ENCODE measurements at places on chromosomes 7 and 10. TPM values are rescaled to one million over a fixed set of nuclear protein-coding genes. Genes with fewer than 3 reads are reported as not detected.
A peak's percentile ranks its signal among the peaks of the same experiment; 100 is the strongest.

- DNase-seq, result no peak
- H3K36me3 ChIP-seq, result no peaks in the 10 kb centered on the region
- H3K4me3 ChIP-seq, result no peak overlapping the region
These were observed 93.2 kb downstream of the ZNF22 start for GRCh38 chr10:45093945-45094344.

Gene TAF6
- 72.9 TPM for total RNA-seq

- no peaks in the 10 kb centered on the region for H3K36me3 ChIP-seq
- DNase-seq, result no peak
- H3K4me1 ChIP-seq, result peaks cover 6% of the 10 kb centered on the region
- H3K27me3 ChIP-seq, result no peaks in the 10 kb centered on the region
These were observed 35.3 kb downstream of the INPP5F start for GRCh38 chr10:119761106-119761505.

DNA sequence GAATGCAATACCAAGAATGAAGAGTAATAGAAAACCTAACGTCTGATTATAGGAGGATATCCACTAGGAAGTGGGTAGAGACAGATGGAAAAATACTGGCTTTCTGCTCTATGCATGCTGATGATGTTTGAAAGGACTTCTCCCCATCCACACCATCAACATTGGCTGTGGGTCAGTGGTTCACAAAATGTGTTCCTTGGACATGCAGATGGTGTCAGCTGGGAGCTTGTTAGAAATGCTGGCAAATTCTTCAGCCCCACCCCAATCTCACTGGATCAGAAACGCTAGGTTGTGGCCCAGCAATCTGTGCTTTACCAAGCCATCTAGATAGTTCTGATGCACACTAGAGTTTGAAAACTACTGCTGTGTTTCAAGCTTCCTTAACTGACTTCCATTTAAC lies 164.1 kb downstream of the PPP1R17 start:
- DNase-seq, result no peak
- no peaks in the 10 kb centered on the region for H3K36me3 ChIP-seq
- H3K4me1 ChIP-seq, result no peaks in the 10 kb centered on the region
- no peaks in the 10 kb centered on the region for H3K27me3 ChIP-seq

GRCh38 chr10:18400201-18400905 lies 251.0 kb downstream of the NSUN6 start:
- DNase-seq, result no peak
- no peaks in the 10 kb centered on the region for H3K4me1 ChIP-seq
- no peak overlapping the region for H3K27ac ChIP-seq
- H3K36me3 ChIP-seq, result no peaks in the 10 kb centered on the region
- peaks cover 7% of the 10 kb centered on the region for H3K27me3 ChIP-seq

Gene SCART1
- total RNA-seq, result 1.5 TPM

GRCh38 chr10:128568041-128568440 lies 441.8 kb upstream of the MKI67 start:
- H3K4me3 ChIP-seq, result no peak overlapping the region
- no peaks in the 10 kb centered on the region for H3K4me1 ChIP-seq
- no peaks in the 10 kb centered on the region for H3K36me3 ChIP-seq
- H3K27ac ChIP-seq, result no peak overlapping the region

DNA sequence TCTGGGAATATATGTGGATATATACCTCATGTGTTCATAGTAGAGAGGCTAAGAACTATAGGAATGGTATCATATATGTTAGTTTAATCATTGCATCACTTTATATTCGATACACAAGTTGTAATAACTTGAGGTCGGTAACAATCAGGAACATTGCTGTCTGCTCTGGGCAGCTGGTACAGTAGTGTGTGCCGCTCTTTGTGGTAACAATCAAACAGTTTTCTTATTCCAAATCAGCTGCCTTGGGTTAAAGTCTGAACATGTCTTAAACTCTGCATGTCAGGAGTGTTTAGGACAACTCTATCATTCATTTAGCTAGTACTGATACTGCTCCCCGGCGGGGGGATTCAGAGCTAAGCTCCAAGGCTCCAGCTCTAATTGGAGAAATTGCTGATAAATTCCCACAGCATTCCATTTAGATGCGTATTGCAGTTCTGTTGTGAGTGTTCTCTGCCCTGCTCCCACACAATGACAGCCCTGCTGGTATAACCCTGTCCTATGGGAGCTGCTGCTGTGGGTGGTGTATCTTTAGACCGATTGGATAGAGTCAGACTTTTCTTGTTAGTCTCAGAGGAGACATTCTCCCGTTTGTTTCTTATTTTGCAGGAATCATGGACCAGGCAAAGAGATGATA lies 707.5 kb upstream of the FZD8 start:
- DNase-seq, result no peak
- H3K4me1 ChIP-seq, result no peaks in the 10 kb centered on the region
- no peak overlapping the region for H3K27ac ChIP-seq
- H3K36me3 ChIP-seq, result no peaks in the 10 kb centered on the region

Gene CALN1
- total RNA-seq, result not detected

GRCh38 chr10:100828738-100829096 lies 83.3 kb downstream of the PAX2 start:
- H3K36me3 ChIP-seq, result no peaks in the 10 kb centered on the region
- H3K4me3 ChIP-seq, result peak overlapping the region; percentile 70
- peaks cover 82% of the 10 kb centered on the region for H3K27me3 ChIP-seq
- DNase-seq, result no peak
- no peak overlapping the region for H3K27ac ChIP-seq
- H3K4me1 ChIP-seq, result peaks cover 11% of the 10 kb centered on the region

Gene NPTX2
- total RNA-seq, result 0.08 TPM

Gene MKRN1
- total RNA-seq, result 61.7 TPM

Gene CALHM1
- total RNA-seq, result not detected

DNA sequence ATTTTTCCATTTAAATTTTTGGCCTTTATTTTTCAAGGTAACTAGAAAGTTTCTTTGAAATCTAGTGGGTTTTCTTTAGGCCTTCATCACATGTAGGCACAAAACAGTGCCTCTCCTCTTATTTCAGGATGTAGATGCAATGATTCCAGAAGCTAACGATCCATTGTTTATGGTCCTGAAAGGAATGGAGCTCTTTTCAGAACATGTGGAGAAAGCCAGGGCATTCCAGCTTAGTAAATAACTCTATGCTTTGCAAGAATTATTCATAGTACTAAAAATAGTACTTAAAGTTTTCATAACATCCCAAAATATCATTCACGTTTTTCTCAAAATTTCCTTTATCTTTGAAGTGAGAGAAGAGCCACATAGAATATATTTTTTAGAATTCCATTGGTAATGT lies 91.3 kb downstream of the DYNC1I1 start:
- no peak overlapping the region for H3K27ac ChIP-seq
- no peak overlapping the region for H3K4me3 ChIP-seq
- H3K4me1 ChIP-seq, result no peaks in the 10 kb centered on the region

- H3K4me3 ChIP-seq, result no peak overlapping the region
- H3K4me1 ChIP-seq, result peaks cover 49% of the 10 kb centered on the region
- peaks cover 84% of the 10 kb centered on the region for H3K27me3 ChIP-seq
These were observed 1.6 kb upstream of the NKX2-3 start for GRCh38 chr10:99531026-99531695.

- no peaks in the 10 kb centered on the region for H3K36me3 ChIP-seq
- H3K27me3 ChIP-seq, result peaks cover 9% of the 10 kb centered on the region
- no peaks in the 10 kb centered on the region for H3K4me1 ChIP-seq
- DNase-seq, result no peak
These were observed 44.0 kb downstream of the LAMB1 start for GRCh38 chr7:107958764-107959526.

- no peak for DNase-seq
- no peaks in the 10 kb centered on the region for H3K27me3 ChIP-seq
- peaks cover 16% of the 10 kb centered on the region for H3K36me3 ChIP-seq
- peak overlapping the region; percentile 84 for H3K4me3 ChIP-seq
- H3K27ac ChIP-seq, result peak overlapping the region; percentile 94
These were observed 37.4 kb downstream of the ZNRF2 start for GRCh38 chr7:30321882-30322192.

- H3K36me3 ChIP-seq, result peaks cover 15% of the 10 kb centered on the region
- no peak overlapping the region for H3K4me3 ChIP-seq
- no peaks in the 10 kb centered on the region for H3K4me1 ChIP-seq
- no peak overlapping the region for H3K27ac ChIP-seq
- H3K27me3 ChIP-seq, result peaks cover 2% of the 10 kb centered on the region
These were observed 67.2 kb downstream of the ATAD1 start for GRCh38 chr10:87750817-87751216.

- no peak for DNase-seq
- peaks cover 2% of the 10 kb centered on the region for H3K36me3 ChIP-seq
- H3K27ac ChIP-seq, result no peak overlapping the region
- no peaks in the 10 kb centered on the region for H3K27me3 ChIP-seq
- H3K4me3 ChIP-seq, result no peak overlapping the region
These were observed 75.4 kb downstream of the RABGEF1 start for GRCh38 chr7:66815951-66816350.

- H3K4me3 ChIP-seq, result no peak overlapping the region
- H3K4me1 ChIP-seq, result no peaks in the 10 kb centered on the region
- no peak for DNase-seq
- H3K27ac ChIP-seq, result no peak overlapping the region
- no peaks in the 10 kb centered on the region for H3K36me3 ChIP-seq
- peaks cover 2% of the 10 kb centered on the region for H3K27me3 ChIP-seq
These were observed 59.9 kb downstream of the MKX start for GRCh38 chr10:27685681-27686080.

DNA sequence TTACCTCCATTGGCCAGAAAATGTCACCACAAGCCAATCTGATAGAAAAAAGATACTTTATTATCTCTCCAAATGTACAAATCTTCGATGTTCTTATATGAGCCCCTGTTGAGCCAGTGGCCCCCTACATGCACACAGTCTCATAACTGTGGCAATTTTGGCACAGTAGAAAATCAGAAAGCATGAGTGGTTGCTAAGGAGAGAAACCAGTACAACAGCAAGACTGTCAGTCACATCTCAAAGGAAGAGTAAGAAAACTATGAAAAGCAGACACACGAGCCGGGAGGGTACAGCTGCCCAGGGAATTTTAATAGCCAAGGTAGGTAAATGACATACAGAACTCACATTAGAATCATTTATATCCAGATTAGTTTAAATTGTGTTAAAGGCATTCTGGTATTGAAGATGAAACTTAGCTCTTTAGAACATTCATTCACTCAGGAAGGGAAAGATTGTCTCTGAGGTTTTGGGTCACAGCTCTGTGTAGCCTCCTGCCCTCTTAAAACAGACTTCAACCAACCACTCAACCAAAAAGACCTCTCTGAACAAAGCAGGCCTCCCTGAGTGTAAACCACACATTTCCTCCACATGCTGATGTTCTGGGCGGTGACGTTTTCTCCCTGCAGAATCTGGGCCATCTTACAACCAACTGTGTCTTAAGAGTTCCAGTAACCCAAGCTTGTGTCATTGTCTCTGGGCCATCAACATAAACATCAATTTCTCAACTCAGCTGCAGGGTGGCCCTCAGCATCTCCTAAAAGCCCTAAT lies 80.8 kb upstream of the ADAM12 start:
- no peak overlapping the region for H3K27ac ChIP-seq
- no peak for DNase-seq
- H3K4me1 ChIP-seq, result peaks cover 14% of the 10 kb centered on the region
- H3K36me3 ChIP-seq, result no peaks in the 10 kb centered on the region
- H3K27me3 ChIP-seq, result no peaks in the 10 kb centered on the region

DNA sequence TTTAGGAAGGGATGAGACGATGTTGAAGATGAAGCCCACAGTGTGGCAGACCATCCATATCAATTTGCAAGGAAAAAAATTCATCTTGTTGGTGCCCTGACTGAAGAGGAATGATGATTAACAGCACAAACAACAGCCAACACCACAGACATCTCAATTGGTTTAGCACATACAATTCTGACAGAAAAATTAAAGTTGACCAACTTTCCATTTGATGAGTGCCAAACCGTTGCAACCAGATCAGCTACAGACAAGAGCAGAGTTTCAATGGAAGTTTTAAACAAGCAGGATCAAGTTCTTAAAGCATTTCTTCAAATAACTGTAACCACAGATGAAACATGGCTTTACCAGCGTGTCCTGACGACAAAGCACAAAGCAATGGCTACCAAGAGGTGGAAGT lies 132.4 kb upstream of the DNAJB12 start:
- DNase-seq, result no peak
- no peaks in the 10 kb centered on the region for H3K4me1 ChIP-seq
- H3K27ac ChIP-seq, result no peak overlapping the region
- no peaks in the 10 kb centered on the region for H3K36me3 ChIP-seq
- no peak overlapping the region for H3K4me3 ChIP-seq

- no peaks in the 10 kb centered on the region for H3K36me3 ChIP-seq
- H3K4me3 ChIP-seq, result no peak overlapping the region
- no peak overlapping the region for H3K27ac ChIP-seq
- no peak for DNase-seq
- H3K27me3 ChIP-seq, result no peaks in the 10 kb centered on the region
- H3K4me1 ChIP-seq, result no peaks in the 10 kb centered on the region
These were observed 45.1 kb downstream of the MET start for GRCh38 chr7:116717137-116717536.

Gene MGAM2
- total RNA-seq, result not detected

DNA sequence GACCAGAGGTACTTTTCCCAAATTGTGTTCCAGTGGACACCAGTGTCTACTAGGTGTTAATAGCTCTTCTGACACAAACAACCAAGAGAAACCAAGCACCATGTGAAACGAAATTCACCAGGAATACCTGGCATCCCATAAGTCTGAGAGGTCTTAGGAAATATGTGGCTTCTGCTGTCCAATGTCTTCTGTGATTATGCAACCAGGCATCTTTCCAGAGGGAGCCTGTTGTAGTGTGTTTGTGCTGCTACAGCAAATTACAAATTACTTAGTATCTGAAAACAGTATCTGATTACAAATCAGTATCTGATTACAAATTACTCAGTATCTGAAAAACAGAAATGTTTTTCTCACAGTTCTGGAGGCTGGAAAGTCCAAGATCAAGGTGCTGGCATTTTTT lies 133.6 kb upstream of the NPVF start:
- peaks cover 7% of the 10 kb centered on the region for H3K27me3 ChIP-seq
- no peak for DNase-seq
- no peak overlapping the region for H3K27ac ChIP-seq
- H3K4me1 ChIP-seq, result no peaks in the 10 kb centered on the region
- H3K4me3 ChIP-seq, result no peak overlapping the region

Gene ZNF92
- total RNA-seq, result 14.7 TPM

- no peak overlapping the region for H3K27ac ChIP-seq
- no peaks in the 10 kb centered on the region for H3K36me3 ChIP-seq
- no peak for DNase-seq
These were observed 490.8 kb upstream of the GRM3 start for GRCh38 chr7:86152926-86153325.

DNA sequence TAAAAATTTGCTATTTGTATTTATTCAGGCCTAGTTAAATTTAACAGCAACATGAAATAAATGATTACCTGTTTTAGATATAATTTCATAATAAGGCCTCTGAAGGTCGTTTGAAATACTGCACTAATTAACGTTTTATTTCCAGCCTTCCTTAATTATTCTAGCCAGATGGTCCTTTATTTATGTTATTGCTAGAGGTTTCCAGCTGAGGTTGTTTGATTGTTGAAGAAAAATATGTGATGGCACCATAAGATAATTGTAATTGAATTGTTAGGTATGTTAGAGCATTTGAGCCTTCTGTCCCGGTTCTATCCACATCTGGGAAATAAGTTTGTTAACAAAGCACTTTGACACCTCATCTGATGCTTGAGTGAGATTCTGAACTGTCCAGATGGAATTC lies 556.1 kb downstream of the ATRNL1 start:
- H3K27ac ChIP-seq, result no peak overlapping the region
- H3K36me3 ChIP-seq, result no peaks in the 10 kb centered on the region
- no peaks in the 10 kb centered on the region for H3K27me3 ChIP-seq
- no peak for DNase-seq

Gene TASOR2
- total RNA-seq, result 89.2 TPM

Gene AASS
- 1.0 TPM for total RNA-seq

Gene INMT
- not detected for total RNA-seq
